ENCODE measurements at places on chromosomes 13 and 19. TPM values are rescaled to one million over a fixed set of nuclear protein-coding genes. Genes with fewer than 3 reads are reported as not detected.

GRCh38 chr13:69999875-70000274, 107.8 kb upstream of the ATXN8OS start:
- no peak for DNase-seq

DNA sequence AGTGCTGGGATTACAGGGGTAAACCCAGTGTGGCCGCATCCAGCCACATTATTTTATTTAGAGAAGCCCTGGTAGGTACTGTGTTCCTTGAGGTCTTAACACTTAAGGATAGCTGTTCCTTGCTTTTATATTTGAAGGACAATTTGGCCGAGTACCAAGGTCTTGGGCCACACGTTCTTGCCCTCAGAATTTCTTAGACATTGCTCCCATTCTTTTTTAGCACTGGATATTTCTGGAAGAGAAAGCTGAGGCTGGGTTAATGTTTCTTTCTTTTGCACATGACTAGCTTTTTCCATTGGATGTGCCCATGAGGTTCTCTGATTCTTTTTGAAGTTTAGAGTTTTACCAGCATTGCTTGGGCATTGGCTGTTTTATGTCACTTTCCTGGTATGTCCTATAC, 5.5 kb upstream of the RNF113B start:
- no peak for DNase-seq

- no peak for DNase-seq
Observed at GRCh38 chr13:20035130-20035529, 76.6 kb downstream of the ZMYM2 start.

- no peak for DNase-seq
Observed at GRCh38 chr13:80094526-80094925, 246.4 kb downstream of the SPRY2 start.

DNA sequence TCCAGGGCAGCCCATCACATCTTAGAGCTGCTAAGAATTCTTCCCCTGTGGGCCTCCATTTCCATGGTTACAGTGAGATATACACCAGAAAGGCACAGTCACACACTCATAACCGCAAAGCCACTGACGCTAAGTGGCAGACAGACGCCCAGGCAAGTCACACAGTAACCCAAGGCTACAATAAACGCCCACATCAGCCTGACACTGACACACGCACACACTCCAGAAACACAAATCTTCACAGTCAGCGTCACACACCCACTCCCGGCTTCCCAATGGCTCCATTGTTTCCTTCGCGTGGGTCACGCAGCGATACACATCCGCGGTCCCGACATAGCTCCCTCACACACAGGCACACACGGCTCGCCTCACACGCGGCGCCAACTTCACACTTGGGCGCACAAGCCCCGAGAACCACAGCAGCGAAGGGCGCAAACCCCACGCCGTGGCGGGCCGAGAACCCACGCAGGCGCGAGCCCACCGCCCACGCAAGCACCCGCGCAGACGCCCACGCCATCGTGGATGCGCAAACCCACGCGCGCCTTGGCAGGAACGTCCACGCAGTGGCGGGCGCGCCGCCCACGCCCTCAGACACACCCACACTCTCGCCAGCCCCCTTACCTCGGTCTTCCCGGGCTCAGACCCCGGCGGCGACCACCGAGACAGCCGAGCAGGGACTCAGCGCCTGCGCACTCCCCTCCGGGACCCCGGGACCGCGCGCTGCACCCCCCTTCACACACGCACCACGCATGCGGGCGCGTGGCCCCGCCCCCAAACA, at the start of gene ZNF667:
TSS of gene ZNF667 (minus strand) at position 695 of the 778 bp plus-strand sequence. CDS start 14,975 bp downstream, outside the sequence.
- DNase-seq: peak; percentile 23

GRCh38 chr19:32976223-32976805, 4.3 kb downstream of the FAAP24 start:
- peak; percentile 49 for DNase-seq

- DNase-seq: no peak
Observed at GRCh38 chr13:56351041-56351440, 789.7 kb upstream of the PRR20A start.

DNA sequence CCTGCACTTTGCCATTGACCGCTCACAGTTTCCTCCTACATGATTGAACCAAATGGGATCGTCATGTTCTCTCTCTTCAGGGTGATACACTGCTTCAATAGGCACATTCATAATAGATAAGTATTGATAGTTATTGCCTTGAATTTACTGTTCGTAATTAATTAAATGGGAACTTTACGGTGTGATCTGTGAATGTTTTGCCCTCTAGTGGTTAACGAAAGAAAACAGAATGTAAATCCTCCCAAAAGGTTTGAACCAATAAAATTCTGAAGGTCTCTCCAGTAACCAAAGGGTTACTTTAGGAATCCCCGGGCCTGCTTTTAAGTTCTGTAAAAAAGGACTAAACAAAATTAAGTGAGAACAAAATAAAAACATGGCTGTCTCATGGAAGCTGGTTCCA, 389.3 kb downstream of the DACH1 start:
- no peak for DNase-seq

GRCh38 chr19:18432275-18433014, 5.5 kb downstream of the ISYNA1 start:
- no peak for DNase-seq

GRCh38 chr13:50188696-50189095, 173.5 kb downstream of the KCNRG start:
- DNase-seq: no peak

DNA sequence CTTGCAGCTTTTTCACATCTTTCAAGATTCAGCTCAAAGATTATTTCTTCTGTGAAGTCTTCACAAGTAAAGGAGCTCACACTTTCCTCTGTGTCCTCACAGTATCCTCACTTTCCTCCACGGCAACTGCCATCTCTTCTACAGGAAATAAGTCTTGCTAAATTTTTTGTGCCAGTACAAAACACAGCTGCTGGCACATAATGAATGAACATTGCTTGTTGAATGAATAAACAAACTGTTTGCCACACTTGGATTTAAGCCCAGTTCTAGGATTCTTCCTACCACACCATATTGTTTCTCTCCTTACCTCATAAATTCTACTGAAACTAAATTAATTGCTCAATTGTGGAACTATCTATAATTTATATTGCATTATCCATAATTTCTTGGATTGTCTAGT, 59.5 kb downstream of the RAP2A start:
- no peak for DNase-seq

DNA sequence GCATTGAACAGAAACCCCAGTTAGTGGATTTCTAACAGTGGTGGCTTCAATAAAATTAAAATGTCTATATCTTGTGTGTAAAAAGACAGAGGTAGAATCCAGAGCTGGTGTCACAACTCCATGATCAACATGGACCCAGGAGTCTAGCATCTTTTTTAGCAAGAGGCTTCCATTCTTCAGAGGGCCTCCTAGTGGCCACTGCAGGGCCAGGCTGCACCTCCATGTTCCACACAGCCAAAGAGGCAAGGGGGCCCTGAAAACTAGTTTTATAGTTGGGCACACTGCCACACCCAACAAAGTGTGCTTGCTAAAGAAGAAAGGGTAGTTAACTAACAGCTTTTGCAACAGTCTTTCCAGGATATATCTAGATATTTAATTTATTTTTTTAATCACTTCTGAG, 12.9 kb downstream of the N4BP2L1 start:
- no peak for DNase-seq

DNA sequence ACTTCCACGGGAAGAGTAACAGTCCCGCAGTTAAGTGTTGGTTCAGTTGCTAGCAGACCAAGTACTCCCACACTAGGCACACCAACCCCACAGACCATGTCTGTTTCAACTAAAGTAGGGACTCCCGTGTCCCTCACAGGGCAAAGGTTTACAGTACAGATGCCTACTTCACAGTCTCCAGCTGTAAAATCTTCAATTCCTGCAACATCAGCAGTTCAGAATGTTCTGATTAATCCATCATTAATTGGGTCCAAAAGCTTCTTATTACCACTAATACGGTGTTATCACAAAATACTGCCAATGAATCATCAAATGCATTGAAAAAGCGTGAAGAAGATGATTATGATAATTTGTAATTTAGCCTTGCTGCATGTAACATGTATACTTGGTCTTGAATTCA, 95.8 kb downstream of the URI1 start:
- DNase-seq: no peak

GRCh38 chr19:57068921-57069697, 50.7 kb upstream of the USP29 start:
- peak; percentile 72 for DNase-seq

- no peak for DNase-seq
Observed at GRCh38 chr19:12800466-12800770, 1.2 kb downstream of the PRDX2 start.

DNA sequence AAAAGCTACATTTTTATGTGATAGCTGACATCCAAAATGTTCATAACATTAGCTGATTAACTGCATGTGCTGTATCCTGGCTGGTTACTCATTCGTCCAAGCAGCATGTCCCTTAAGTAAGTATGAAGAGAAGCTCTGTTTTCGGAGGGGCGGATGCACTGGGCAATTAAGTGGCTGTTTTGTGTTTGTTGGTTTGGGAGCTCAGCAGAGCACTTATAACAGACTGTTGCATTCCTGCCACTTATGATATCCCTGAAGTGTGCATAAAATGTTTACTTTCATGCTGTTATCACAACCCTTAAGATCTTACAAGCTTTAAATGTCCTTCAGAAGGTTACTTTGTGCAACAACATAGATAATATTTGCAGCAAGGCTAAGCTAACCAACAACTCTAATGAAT, 264.1 kb downstream of the NALCN start:
- DNase-seq: no peak

Gene ZNF44
- 44.3 TPM for polyA plus RNA-seq

Gene MYADM
- 74.2 TPM for polyA plus RNA-seq

Gene OLFM4
- 0.47 TPM for polyA plus RNA-seq

Gene GSX1
- not detected for polyA plus RNA-seq

Gene DNAJC15
- polyA plus RNA-seq: 25.7 TPM
